NCI-H524 (cell line): ENCODE measurements at places on chromosomes 6 and 20.

DNA sequence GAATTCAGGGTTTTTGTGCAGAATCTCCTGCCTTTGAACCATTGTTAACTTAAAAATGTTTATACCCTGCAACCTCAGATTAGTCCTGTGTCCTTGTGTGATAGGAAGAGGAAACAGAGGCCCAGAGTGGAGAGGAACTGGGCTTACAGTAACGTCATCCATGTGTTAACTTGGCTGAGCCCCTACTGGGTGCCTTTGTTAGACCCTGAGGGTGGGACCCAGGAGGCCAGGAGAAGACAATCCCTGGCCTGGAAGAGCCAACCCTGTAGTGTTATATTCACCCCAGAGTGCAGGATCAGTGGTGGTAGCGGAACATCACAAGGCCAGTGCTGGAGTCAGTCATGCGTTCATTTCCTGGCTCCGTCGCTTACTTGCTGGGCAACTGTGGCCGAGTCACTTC, 10.6 kb downstream of the MYLK2 start:
- no peak for DNase-seq

- no peak for DNase-seq
Observed at GRCh38 chr6:87105823-87106222, 10.9 kb upstream of the CGA start.

DNA sequence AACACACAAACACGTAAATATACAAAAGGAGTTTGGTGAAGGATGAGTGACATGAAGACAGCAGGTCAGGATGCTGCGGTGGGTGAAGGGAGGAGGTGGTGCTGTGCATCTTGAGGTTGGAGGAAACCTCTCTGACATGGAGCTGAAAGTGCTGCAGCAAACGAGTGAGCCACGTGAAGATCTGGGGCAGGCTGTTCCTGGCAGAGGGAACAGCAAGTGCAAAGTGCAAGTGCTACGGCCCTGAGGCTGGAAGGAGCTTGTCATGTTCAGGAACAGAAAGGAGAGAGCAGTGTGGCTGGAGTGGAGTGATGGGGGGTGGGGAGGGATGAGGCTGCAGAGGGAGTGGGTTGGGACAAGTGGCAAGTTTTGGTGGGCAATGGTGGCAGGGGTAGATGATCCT, 24.8 kb upstream of the ANGPT4 start:
- no peak for DNase-seq

DNA sequence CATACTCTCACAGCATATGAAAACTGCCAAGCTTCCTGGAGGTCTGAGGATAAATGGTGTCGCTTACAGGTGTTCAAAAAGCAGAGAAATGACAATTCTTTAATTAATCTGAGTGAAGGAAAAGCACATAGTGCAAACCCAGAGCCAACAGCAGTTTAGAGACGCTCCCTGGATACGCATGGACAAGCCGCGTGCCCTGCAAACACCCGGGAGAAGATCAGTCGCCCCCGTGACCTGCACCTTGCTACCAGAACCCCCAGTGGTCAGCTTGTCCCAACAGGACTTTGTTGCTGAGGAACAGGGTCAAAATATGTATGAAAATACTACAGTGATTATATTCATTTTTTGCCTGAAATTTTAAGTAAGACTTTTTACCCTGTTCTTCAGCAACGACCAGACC, 93.9 kb downstream of the PSMG4 start:
- no peak for DNase-seq

- no peak for DNase-seq
Observed at GRCh38 chr6:1392813-1393640, 3.7 kb downstream of the FOXF2 start.

DNA sequence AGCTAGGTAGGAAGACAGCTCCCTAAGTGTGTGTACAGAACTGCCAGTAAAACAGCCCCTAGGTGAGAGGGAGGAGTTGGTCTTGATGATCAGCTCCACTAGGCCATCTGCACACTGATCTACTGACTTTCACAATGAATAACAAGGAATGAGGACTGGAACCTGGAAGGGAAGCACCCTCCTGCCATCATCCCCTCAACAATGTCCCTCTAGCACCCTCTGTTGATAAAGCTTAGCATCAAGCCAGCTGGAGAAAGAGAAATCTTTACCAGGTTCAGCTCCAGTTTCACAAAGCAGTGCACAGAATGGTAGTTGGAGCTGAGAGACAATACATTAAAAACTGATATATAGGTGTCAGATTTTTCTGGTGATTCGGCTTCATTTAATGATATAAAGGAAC, 57.2 kb upstream of the IRAK1BP1 start:
- peak; percentile 28 for DNase-seq

GRCh38 chr6:41935685-41936072, 5.9 kb downstream of the CCND3 start:
- no peak for DNase-seq

DNA sequence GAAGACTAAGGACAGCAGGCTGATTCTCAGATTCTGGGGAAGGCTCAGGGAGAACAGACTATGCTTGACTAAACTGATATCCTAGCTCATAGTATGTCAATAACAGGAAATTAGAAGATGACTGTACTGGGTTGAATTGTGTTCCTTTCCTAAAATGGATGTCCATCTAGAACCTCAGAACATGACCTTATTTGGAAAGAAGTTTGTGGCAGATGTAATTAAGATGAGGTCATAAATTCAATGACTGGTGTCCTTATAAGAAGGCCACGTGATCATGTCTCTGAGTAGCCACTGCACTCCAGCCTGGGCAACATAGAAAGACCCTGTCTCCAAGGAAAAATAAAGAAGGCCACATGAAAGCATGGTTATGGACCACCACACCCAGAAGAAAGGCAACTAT, 113.9 kb upstream of the STMND1 start:
- DNase-seq = no peak

- no peak for DNase-seq
Observed at GRCh38 chr6:71502956-71503355, 214.3 kb downstream of the OGFRL1 start.

- DNase-seq = peak; percentile 10
Observed at GRCh38 chr6:88975369-88975768, 12.0 kb upstream of the RNGTT start.

- peak; percentile 25 for DNase-seq
Observed at GRCh38 chr6:43639984-43640800, 4.6 kb downstream of the MAD2L1BP start.

GRCh38 chr20:37973059-37973910, 60.0 kb downstream of the TTI1 start:
- no peak for DNase-seq

- no peak for DNase-seq
Observed at GRCh38 chr20:20430066-20430465, 62.2 kb downstream of the INSM1 start.

DNA sequence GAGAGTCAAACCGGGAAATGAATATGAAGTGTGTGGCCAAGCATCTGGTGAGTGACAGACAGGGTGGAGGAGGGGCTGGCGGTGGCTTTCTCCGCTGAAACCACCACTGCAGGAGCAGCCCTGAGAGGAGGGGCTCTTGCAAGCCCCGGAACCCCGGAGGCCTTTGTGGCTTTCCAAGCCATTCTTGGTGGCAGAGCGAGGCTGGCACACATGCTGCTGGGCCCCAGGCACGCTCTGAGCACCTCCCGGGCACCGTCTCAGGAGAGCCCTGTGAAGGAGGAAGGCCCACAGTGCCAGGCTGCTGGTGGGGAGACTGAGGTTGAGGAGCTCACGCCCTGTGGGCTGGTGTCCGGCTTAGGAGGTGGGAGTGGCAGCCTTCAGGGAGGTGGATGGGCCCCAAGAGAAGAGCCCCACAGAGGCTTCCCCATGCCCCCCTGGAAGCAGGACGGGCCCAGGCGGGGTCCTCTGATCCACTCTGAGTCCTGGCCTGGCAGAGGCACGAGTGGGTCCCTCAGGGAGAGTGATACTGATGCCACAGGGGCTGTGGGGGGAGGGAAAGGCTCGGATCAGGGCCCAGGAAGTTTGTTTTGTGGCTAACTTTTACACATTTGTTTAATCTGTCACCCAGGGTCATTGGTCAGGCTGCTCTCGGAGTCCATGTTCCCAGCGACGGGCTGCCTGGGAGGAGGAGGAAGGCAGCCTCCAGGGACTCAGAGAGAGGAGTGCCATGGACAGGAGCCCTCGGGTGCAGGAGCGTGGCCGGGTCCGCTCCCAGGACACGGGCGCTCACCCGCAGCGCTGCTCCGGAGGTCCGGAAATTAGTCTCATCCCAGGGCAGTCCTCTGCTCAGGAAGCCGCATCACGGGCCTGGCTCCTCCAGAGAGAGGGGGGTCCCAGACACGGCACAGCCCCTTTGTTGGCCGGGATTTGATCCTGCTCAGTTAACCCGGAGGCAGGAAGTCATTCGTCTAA, 170.7 kb downstream of the ERMARD start:
- peak; percentile 12 for DNase-seq

- DNase-seq = no peak
Observed at GRCh38 chr6:166365221-166365620, 17.5 kb downstream of the MPC1 start.

- DNase-seq = no peak
Observed at GRCh38 chr20:44133424-44133823, 53.6 kb downstream of the JPH2 start.

GRCh38 chr6:42138630-42139619, 3.5 kb downstream of the C6orf132 start:
- DNase-seq = no peak

GRCh38 chr6:96836631-96837080, 621 bp downstream of the GPR63 start:
- peak; percentile 46 for DNase-seq

GRCh38 chr20:22418738-22419137, 165.6 kb downstream of the FOXA2 start:
- DNase-seq = no peak

- no peak for DNase-seq
Observed at GRCh38 chr6:159196430-159196975, 27.3 kb downstream of the FNDC1 start.

- DNase-seq = no peak
Observed at GRCh38 chr6:88144637-88145297, 21.4 kb downstream of the CNR1 start.

- no peak for DNase-seq
Observed at GRCh38 chr6:27031302-27031701, 216.2 kb upstream of the PRSS16 start.

DNA sequence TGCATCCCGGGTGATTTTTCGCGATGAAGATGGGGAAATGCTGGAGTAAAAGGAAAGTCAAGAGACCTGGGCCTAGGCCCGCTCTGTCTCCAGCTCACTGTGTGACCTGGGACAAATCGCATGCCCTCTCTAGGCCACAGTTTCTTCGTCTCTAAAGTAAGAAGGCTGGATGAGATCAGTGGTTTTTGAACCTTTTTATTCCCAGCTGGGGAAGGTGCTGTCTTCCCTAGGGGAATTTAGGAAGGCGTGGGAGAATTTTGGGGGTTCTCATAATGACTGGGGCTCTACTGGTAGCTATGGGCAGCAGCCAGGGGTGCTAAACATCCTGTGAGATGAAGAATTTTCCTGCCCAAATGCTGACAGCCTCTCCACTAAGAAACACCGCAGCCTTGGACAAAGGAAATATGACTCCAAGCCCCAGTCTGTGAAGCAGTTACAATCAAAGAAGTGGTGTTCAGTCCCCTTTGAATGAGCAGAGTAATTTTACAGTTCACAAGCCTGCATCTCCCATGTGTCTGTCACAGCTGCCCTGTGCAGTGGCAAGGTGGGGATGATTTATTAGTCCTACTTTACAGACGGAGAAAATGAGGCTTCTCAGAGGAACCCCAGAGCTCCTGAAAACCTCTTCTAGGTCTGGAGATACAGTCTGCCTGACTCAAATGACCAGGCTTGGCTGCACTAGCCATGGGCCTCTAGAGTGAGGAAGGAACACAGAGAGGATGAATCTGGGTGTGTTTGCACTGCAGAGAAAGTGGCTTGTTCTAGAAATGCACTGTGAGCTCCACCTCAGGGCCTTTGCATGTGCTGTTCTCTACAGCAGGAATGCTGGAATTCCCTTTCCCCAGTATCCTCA, 57.2 kb downstream of the RAB44 start:
- DNase-seq = no peak

DNA sequence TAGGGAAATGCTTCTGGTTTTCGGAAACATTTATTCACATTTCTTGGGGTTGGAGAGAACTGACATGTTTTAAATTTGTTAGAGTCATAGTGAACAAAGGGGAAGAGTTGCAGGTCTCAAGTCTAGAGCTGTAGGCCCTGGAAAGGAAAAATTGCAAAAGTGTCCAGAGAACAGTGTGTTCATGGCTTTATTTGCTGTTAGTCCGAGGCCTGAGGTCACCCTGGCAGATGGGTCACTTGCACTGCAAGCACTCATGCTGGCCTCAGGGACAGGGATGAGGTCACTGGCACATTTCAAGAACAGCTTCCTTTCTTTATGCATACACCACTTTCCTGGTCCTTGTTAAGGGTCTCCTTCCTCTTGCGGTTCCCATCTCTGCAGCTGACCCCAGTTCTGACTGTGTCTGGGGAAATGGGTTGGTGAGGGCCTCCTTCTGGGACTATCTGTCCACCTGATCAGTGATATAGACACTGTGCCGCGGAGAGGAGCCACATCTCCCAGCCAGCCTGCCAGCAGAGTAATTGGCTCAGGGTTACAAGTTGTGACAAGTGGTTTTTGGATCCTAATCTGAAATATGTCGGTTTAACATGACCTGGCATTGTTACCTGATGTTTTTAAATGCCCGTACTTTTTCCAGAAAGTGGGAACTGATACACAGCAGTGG, 194.0 kb downstream of the EYA4 start:
- DNase-seq = no peak

DNA sequence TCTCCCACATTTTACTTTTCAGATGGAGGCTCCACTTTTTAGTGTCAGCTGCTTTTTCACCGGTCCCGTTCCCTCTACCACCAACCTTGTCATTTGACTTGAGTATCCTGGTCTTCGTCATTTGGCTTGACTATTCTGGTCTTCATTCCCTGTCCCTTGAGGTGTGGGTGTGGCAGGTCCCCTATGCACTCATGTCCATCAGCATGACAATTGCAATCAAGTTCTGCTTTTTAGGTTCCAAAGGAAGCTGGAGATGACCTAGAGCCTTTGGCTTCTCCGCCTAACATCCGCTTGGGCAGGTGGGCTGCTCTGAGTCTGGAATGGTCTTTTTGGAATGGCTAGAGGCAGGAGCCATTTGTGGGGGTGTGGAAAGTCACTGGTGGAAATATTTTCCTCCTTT, 99.8 kb upstream of the MLN start:
- DNase-seq = no peak

GRCh38 chr6:128259730-128260685, 260.4 kb downstream of the PTPRK start:
- DNase-seq = no peak

GRCh38 chr6:15465212-15465611, 197.6 kb downstream of the DTNBP1 start:
- DNase-seq = no peak
